ENCODE measurements at places on chromosomes 1 and 21. TPM values are rescaled to one million over a fixed set of nuclear protein-coding genes. Genes with fewer than 3 reads are reported as not detected.

- H3K4me1 ChIP-seq: peaks cover 36% of the 10 kb centered on the region
- H3K27ac ChIP-seq: peak overlapping the region; percentile 73
- H3K36me3 ChIP-seq: peaks cover 33% of the 10 kb centered on the region
- peak; percentile 67 for DNase-seq
Measured at GRCh38 chr21:46111193-46111571, 13.3 kb downstream of the COL6A2 start.

DNA sequence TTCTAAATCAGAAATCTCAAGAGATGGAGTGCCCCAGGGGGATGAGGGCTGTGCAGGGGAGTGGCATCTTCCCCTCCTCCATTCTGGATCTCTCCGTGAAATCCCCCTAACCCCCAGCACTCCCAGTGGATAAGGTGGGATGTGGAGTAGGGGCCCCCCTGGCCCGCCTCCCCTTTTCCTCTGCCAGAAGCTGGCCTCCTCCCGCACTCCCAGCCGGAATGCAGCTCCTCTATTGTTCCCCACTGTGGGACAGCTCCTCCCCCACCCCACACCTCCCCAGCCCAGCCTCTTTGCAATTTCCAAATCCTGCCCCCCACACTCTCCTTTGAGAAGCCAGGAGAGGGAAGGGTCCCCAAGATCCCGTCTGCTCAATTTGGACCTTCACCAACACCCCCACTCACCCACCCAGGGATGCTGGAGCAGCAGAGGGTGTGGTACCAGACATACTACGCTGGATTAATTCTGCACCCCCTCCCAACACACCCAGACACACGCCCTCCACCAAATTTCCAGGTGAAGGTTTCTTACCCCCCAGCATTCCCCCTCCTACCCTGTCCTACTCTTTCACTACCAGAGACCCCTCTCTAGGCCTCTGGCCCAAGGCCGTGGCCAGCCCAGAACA lies 1.9 kb downstream of the MEX3A start:
- H3K36me3 ChIP-seq: no peaks in the 10 kb centered on the region
- no peak overlapping the region for H3K27ac ChIP-seq
- no peak overlapping the region for H3K4me3 ChIP-seq
- no peak for DNase-seq
- no peaks in the 10 kb centered on the region for H3K4me1 ChIP-seq
- H3K27me3 ChIP-seq: no peaks in the 10 kb centered on the region

GRCh38 chr1:185931438-185931837 lies 197.2 kb downstream of the HMCN1 start:
- no peak for DNase-seq
- H3K4me3 ChIP-seq: no peak overlapping the region
- no peaks in the 10 kb centered on the region for H3K36me3 ChIP-seq

- no peak overlapping the region for H3K4me3 ChIP-seq
- no peak for DNase-seq
- no peak overlapping the region for H3K27ac ChIP-seq
- H3K27me3 ChIP-seq: no peaks in the 10 kb centered on the region
- H3K4me1 ChIP-seq: no peaks in the 10 kb centered on the region
- no peaks in the 10 kb centered on the region for H3K36me3 ChIP-seq
Measured at GRCh38 chr1:1092894-1093609, 18.9 kb upstream of the RNF223 start.

DNA sequence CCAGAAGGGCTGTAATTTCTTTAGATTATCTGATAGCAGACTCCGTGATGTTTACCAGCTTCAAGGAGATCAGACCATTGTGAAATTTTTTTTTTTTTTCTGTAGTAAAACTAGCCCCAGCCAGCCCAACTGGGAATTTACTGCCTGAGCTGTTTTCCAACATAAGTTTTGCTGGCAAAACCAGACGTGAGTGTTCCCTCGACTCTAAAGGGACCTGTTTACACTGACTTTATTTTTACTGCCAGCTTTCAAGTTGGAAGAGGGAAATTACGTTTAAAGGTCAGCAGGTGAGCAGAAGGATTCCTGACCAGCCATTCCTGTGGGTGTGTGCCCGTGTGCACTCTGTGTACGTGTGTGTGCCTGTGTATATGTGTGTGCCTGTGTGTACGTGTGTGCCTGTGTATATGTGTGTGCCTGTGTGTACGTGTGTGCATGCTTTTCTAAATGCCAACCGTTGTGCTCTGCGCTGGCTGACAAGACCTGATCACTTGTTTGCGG lies 374 bp downstream of the MAB21L3 start:
- no peak for DNase-seq
- H3K27ac ChIP-seq: no peak overlapping the region

DNA sequence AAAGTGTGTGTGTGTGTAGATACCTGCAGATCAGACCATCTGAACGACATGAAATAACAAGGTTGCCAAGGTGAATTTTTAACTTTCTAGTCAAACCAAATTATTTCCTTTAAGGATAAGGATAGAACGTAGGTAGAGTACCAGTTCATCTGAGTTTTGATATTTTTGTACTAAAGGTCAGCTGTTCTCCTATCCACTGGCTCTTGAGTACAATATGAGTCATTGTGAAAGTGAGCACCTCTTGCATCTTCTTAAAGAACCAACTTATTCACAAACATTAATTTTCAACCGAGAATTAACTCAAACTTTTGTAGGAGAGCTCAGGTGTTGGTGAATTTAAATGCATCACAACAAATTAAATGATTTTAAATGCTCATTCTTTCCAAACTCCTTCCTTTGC lies 71.5 kb downstream of the IFI44 start:
- H3K36me3 ChIP-seq: no peaks in the 10 kb centered on the region
- H3K4me1 ChIP-seq: peaks cover under 1% of the 10 kb centered on the region
- no peak overlapping the region for H3K4me3 ChIP-seq

GRCh38 chr1:224170343-224170742 lies 12.7 kb upstream of the DEGS1 start:
- H3K27ac ChIP-seq: no peak overlapping the region
- peaks cover 5% of the 10 kb centered on the region for H3K4me1 ChIP-seq
- no peaks in the 10 kb centered on the region for H3K36me3 ChIP-seq
- H3K4me3 ChIP-seq: no peak overlapping the region

The C8A gene
- not detected for total RNA-seq

The VWA5B1 gene
- total RNA-seq: not detected

The FCMR gene
- not detected for total RNA-seq

The GBP1 gene
- total RNA-seq: 24.2 TPM

The PRDX1 gene
- total RNA-seq: 234 TPM

The KRTAP19-1 gene
- not detected for total RNA-seq
